GM03348 (cell line): ENCODE measurements at places on chromosomes 13 and 19.

- DNase-seq: no peak
Observed at GRCh38 chr19:41711376-41712261, 3.2 kb downstream of the CEACAM5 start.

DNA sequence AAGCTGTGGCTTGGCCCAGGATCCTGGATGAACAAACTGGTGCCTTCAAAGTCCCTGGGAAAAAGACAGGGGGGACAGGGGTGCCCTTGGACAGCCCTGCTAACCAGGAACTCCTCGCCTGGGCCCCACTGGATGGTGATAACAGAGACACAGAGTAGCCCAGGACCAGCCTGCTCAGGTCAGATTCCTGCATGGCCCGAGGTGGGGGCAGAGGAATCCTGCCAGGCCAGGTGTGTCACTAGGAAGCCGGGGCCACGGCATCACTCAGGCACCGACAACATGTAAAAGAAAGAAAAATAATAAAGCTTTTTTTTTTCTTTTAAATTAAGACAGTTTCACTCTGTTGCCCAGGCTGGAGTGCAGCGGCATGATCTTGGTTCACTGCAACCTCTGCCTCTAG, 5.6 kb upstream of the RPL18A start:
- DNase-seq: no peak

- peak; percentile 51 for DNase-seq
Observed at GRCh38 chr19:5038631-5039271, 69.8 kb downstream of the KDM4B start.

- no peak for DNase-seq
Observed at GRCh38 chr13:112969692-112970338, 801 bp downstream of the MCF2L start.

DNA sequence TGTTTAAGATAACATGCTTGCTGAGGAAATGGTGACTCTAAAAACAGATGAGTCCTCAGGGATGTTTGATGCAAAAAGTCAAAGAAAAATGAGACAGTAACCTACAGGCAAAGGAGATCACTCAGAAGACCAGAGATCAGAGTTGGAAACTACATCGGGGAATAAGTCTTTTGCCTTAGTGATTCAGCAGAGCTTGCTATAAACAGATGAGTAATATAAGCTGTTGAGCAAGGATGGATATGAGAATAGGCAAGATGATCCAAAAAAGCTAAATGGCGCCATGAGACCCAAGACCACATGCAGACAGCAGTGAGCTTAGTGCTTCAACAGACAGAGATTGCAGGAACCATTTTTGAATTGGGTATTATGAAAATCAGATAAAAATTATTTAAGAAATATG, 168.6 kb downstream of the POSTN start:
- DNase-seq: peak; percentile 56

DNA sequence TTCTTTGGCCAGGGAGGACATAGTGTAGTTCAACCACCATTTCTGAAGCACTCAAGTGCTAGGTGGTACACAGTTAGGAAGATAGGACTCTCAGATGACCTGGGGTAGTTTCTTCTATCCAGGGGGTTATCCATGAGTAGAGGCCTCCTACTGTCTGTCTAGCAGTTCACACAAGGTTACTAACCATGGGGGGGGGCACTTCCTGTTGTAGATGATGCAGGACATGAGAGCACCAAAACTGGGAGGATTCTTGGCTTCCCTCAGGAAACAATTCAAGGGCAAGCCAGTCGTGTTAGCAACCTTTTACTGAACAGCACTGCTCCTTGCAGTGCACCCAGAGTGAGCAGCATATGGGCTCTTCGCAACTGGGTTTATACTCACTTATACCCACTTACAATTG, 8.9 kb upstream of the TPP2 start:
- no peak for DNase-seq

GRCh38 chr19:33426621-33427361, 53.3 kb downstream of the CEBPG start:
- no peak for DNase-seq

DNA sequence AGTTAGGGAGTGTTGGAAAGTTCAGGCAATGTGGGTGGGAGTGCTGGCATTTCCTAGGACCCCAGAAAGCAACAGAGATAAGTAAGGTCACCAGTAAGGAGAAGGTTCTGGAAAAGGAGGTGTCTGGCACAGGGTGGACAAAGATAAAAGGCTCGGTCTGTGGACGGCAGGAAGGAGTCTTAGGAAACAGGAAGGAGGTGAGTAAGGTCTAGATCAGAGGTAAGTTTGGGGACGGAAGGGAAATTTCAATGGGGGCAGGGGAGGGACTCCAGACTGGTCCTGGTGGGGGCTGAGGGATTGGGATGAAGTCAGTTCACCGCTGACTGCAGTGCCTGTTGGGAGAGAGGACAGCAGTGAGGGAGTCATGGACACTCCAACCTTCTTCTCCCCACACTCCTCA, 7.8 kb upstream of the OPA3 start:
- DNase-seq: no peak

GRCh38 chr13:37868691-37869505, 674 bp downstream of the TRPC4 start:
- peak; percentile 15 for DNase-seq

GRCh38 chr13:33213797-33214196, 71.8 kb downstream of the STARD13 start:
- no peak for DNase-seq

GRCh38 chr19:4474514-4475022, 2.5 kb downstream of the HDGFL2 start:
- DNase-seq: peak; percentile 81

DNA sequence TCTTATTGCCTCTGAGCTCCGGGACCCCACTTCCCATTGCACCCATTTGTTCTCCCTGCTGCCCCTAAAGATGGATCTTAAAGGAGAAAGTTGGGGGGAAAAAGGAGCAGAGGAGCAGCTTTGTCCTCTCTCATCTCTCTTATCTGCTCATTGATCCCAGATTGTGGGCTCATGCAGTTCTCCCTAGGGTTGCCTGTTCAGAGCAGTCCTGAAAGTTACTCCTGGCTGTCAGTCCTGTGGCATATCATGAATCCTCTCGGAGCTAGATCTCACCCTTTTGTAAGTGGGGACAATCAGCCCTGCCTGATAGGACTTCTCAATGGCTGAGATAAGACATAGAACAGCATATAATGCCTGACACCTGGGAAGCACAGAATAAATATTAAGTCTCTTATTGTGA, 440.3 kb downstream of the IRS2 start:
- DNase-seq: no peak

- no peak for DNase-seq
Observed at GRCh38 chr19:51751655-51752054, at the start of gene FPR1. FPR1 (minus strand) TSS chr19:51751878; CDS start chr19:51746994, 4,884 bp downstream.

GRCh38 chr19:17719730-17720400, 585 bp downstream of the MAP1S start:
- DNase-seq: peak; percentile 32

DNA sequence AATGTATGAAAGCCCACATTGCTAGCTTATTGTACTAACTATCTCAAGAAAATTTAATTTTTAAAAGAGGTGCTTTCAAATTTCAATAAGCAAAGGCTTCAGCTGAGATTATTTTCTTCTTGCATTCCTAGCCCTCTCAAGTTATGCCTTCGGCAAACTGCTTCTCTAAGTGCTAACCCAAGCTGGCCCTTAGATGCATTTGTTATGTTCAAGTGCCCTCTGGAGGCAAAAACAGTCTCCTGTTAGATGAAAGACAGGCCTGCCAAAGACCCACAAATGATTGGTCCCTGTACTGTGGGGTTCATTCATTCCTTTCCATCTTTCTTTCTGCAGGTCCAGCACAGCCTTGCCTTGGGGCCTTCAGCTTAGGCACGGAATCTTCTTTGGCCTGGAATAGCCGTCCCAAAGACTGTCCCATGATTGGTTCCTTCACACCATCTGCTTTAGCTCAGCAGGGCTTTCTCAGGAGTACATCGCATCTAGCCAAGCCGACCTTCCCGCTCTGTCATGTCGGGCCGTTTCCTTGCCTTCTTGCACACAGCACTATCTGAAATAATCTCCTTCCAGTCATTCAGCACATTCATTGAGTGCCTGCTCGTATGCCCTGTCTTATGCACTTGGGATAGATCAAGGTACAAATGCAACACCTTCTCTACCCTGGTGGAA, 26.4 kb upstream of the TPTE2 start:
- peak; percentile 42 for DNase-seq
